ENCODE measurements at places on chromosomes 3 and 15.

DNA sequence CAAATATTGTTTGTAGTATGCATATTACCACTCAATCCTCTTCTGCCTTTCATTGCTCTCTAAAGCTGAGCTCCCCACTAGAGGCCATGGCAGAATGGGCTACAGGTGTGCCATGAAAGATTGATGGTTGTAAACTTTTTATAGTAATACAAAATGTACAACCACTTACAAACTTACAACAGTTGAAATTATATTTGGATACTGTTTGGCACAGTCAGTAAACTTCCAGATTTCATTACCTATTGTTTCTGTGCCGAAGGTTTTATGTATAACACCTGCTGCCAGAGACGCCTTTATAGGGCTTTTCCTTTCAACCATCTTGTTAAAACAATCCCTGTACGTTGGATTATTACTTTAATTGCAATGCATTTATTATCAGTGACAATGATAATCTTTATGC, 7.0 kb downstream of the ROPN1 start:
- no peak for DNase-seq

DNA sequence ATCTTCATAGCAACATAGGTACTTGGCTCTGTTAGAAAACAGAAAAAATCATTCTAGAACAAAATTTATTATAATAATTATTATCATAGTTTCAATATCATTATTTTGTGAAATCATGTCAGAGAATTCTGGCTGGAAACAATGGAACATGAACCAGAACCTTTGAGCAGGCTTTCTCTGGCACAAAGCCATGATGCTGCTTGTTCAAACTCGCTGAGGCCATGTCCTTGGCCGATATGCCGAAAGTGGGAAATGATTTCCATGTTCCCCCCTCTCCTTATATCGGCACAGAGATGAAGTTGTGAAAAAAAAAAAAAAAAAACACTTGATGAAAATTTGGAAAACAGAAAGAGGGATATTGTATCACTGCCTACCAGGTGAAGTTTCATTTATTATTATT, 49.0 kb upstream of the MRPL3 start:
- no peak for DNase-seq

- no peak for DNase-seq
Measured at GRCh38 chr3:140703496-140703895, 25.6 kb downstream of the TRIM42 start.

GRCh38 chr3:11201251-11202019, 47.1 kb downstream of the HRH1 start:
- DNase-seq = no peak

DNA sequence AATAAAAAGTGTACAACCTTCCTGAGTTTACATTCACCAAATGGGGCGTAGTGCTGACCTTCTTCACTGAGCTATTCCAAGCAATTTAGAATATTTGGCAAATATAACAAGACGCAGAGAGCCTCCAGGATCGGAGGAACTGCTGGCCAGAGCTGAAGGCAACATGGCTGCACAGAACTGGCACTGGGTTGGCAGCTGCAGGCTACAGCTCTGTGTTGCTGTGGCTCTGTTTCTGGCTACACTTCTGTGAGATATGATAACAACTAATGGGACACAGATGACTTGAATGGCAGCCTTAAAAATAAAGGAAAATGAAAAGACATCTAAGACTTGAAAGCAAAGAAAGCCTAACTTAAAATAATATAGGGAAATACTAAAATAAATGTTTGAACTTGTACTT, 10.8 kb upstream of the SLC6A20 start:
- no peak for DNase-seq

- DNase-seq = no peak
Measured at GRCh38 chr3:49700453-49701128, 11.2 kb downstream of the RNF123 start.

GRCh38 chr3:47204875-47205274, 41.0 kb upstream of the SETD2 start:
- no peak for DNase-seq

DNA sequence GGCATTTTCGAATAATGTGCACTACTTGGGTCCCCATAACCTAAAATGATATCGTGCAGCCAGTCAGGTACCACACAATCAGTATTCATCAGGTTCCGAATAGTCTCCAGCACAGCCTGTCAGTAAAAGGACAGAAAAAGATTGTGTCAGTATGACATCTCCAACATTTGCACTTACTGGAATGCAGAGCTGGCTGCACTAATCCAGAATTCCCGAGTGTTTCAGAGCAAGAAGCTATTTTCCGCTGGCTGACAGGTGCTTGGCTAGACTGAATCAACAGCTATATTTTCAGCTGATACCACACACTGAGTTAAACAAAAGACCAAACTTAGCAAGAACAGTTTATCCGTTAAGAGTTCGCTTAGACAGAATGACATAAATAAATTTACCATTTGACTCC, 68.8 kb downstream of the AQR start:
- no peak for DNase-seq

GRCh38 chr15:55998478-55998877, 5.1 kb upstream of the NEDD4 start:
- no peak for DNase-seq

DNA sequence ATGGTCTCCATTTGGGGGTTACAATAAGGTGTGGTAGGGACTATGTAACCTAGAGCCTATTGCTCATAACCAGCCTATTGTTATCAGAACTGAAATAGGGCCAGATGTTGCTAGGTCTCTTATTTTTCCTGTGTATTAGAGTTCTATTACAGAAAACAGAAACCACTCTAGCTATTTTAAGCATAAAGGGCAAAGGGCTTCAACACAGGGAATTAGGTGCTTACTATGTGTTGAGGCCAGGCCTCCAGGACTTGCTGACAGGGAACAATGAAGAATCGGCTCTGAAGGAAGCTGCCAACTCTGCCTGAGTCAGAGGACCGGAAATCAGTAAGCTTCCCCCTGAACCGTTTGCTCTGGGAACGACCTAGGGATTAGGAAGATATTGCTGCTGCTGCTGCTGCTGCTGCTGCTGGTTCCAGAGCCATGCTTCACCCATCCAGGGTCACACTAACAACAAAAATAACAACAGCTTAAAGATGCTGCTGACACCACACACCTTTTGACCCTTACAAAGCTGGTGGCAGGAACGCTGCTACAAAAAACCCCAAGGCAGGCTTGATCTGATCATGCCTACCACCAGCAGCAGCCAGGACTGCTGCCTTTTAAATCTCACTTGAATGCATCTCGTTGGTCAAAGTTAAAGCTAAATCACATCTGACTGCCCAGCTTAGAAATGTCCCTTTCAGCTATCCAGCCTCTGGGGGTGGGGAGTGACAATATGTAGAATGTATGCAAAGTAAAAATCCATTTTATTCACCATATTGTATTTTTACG, 276.9 kb upstream of the IL12A start:
- no peak for DNase-seq

- DNase-seq = no peak
Measured at GRCh38 chr15:56741541-56741940, 8.2 kb upstream of the ZNF280D start.

DNA sequence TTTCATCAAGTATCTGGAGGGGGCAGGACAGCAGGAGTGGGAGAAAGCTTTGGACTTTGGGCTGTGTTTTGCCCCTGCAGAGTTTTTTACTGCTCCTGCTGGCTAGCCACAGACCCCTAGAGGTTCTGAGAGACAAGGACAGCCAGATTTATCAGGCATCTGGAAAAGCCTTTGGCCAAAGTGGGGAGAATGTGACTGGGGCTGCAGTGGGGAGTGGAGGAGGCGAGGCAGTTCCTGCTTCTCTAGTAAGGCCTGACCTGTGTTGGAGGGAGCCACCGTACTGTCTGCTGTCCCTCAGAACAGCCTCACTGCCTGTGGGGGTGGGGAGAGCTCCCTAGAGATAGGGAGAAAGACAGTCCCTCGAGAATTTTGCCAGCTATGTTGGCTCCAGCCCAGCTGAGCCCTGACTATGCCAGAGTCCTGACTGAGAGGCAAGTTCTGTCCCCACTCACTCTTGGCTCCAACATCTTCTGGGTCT, 2.2 kb downstream of the ALPK3 start:
- DNase-seq = no peak

DNA sequence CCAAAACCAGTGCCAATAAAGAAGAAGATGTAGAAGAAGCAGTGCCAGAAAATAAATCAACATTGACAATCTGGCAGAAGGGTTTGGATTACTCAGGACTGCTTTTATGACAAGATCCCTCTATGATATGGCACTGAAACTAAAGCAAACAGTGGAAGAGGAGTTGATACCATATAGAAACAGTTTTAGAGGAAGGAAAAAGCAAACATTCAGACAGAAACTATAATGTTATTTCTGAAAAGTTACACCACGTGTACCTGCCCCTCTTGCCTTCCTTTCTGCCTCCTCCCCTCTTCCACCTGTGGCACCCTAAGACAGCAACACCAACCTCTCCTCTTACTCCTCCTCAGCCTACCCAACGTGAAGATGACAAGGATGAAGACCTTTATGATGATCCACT, 63.0 kb downstream of the SFMBT1 start:
- DNase-seq = no peak

DNA sequence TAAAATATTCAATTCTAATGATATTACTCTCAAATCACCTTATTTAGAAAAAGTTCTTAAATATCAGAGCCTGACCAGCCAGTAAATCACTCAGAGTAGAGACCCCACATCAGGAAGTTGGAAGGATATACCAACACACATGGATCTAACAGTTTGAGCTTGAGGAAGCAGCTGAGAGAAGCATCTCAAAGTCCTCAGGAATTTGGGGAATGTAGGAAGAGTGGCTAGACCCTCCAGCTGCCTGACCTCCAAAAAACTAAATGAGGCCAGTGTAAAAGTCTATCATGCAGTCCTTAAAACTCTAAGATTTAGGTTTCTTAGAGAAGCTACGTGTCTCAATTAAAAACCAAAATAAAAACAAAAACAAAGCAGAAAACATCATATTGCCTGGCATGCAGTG, 55.4 kb downstream of the SETD2 start:
- no peak for DNase-seq

GRCh38 chr15:73388256-73388781, 19.6 kb upstream of the HCN4 start:
- no peak for DNase-seq

DNA sequence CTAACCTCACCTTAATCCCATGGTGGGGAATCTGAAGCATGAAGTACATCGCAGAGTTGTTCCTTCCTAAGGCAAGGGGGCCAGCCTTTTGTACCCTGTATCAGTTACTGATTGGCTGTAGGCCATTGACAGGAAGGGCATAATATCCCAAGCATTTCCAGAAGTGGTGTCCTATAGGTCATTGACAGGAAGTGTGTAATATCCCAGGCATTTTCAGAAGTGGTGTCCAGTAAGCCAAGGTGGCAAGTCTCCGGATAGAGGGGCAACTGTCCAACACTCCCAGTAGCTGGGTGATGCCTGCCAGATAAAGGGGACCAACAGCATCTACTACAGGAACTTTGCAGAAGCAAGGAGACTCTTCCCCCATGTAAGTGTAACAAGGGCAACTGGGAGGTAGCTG, 52.1 kb upstream of the MYRIP start:
- no peak for DNase-seq

DNA sequence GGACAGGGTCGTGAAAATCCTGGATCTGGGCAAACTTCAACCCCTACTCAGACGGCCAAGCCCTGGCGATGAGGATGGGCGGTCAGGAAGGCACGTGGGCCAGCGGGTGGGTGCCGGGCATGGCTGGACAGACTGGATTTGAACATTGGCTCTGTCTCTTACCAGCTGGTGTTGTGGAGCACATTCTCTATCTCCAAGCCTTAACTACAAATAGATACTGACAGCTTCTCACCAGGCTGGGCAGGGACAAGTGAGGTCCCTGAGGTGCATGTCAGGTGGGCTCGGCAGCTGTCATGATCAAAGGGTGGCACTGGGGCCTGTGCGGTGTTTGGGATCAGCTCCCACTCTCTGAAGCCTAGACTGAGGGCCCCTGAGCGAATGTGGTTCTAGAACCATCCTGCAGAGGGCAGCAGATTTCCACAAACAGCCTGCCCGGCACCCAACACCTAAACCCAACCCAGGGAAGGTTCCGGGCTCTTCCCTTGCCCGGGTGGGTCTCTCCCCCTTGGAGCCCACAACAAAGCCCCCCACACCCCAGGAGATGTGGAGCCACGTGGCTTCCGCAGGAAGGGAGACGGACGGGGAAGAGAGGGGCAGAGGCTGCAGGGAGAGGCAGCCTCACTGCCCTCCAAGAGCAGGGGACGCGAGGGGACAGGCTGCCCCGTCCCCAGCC, 58.4 kb downstream of the RGMA start:
- peak; percentile 72 for DNase-seq

- DNase-seq = no peak
Measured at GRCh38 chr3:50193286-50193685, 1.9 kb downstream of the GNAT1 start.

DNA sequence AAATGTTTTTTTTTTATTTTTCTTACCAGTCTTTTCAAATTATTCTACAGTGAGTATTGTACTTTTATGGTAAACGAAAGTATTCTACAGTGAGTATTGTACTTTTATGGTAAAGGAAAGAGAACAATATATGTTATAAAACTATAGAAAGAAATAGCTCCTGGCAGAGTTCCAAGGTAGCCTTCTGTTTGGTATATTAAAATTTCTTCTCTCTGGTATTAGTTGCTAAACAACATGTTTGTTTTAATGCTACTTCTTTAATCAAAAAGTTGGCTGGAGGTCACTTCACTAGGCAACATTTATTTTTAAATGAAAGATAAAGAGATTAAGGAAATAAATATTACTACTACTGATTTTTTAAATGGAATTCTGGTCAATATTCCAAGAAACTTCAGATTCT, 108.6 kb upstream of the ARL6 start:
- no peak for DNase-seq

GRCh38 chr15:68488966-68489365, 57.0 kb upstream of the ITGA11 start:
- DNase-seq = no peak

DNA sequence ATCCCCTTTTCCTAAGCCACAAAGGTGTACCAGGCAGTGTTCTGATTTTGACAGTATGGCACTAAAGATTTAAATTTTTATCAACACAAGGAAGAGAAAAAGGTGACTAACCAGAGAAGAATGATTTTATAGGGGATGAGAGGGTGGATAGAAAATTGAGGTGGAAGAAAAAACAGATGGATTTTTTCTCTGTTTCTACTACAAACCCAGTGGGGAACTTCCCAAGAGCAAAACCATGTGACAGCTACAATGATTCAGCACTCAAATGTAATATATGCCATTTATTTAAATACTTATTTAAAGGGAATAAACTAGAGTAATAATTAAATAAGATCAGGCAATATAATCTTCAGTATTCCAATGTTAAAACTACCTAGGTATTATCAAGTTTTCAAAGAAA, 11.1 kb downstream of the DCUN1D1 start:
- DNase-seq = no peak

GRCh38 chr3:44833394-44833793, 28.3 kb upstream of the TMEM42 start:
- DNase-seq = no peak

GRCh38 chr3:99929745-99930139, 112.1 kb downstream of the CMSS1 start:
- no peak for DNase-seq

- no peak for DNase-seq
Measured at GRCh38 chr15:82051664-82052063, 5.8 kb upstream of the MEX3B start.

- DNase-seq = no peak
Measured at GRCh38 chr3:125150525-125151441, 61.8 kb downstream of the SLC12A8 start.

GRCh38 chr15:58410353-58410752, 21.4 kb upstream of the LIPC start:
- no peak for DNase-seq
